ENCODE measurements at places on chromosomes 7 and 10.

DNA sequence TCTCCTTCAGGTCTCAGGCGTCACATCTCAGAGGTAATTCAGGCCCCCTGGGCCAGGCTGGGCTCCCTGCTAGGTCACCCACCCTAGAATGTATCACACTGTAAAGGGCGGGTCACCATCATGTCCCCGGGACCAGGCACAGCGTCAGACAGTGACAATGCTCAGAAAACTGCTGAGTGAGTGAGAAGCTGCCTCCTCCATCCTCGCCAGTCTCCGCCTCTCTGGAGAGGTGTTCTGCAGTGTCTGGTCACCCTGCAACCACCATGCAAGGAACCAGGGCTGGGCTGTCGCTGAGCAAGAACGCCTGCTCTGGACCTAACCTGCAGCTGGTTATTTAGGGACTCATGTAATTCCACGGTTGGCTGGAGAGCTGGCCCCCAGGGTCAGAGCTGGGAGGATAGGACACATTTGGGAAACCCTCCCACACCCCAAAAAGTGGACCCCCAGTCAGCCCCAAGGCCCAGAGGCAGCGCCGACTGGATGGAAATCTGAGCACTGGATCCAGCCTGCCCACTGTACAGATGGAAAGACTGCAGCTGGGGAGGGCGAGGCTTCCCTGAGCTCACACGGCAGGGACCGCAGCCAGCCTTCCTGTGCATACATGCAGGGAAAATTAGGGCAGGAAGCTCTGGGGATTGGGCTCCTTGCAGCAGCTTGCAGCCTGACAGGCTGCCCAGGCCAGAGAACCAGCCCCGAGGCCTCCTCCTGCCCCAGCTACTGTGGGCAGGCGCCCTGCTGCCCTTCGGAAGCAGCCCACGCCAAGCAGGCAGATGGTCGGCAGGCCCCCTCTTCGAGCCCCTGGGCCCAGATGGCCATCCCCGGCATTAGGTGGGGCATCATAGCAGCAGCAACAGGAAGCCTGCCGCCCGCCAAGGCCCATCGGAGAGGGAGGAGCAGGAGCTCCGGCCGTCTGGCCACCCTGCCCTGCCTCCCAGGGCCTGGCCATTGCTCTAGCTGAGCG is 105.4 kb upstream of the ZMIZ1 start:
- DNase-seq: no peak

DNA sequence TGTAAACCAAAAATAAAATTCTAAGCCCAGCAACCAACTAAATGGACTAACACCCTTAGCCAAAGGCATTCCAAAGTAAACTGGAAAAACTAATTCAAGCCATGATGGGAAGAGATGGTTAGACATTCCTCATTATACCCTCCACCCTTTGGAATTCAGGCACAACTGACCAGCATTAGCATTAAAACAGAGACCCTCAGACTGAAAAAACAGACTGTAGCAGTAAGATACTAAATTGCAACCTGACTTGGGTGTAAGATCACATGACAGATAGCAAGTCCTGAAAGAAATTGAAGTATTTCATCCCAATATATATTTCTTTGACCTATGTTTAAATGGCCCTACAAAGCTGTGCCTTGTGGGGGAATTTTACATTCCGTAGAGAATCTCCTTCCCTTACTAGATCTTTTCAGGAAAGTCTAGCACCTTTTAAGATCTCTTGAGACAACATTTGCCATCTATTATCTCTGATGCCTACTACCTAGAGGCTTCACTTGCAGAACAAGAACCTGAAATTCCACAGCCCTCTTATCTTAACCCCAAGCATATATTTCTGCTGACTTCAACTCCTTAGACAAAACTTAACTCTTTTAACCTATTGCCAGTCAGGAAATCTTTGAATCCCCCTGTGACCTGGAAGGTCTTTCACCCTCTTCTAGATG is 750.2 kb upstream of the IGFBP3 start:
- DNase-seq: no peak

GRCh38 chr10:111116762-111117445 is 40.1 kb downstream of the ADRA2A start:
- no peak for DNase-seq

DNA sequence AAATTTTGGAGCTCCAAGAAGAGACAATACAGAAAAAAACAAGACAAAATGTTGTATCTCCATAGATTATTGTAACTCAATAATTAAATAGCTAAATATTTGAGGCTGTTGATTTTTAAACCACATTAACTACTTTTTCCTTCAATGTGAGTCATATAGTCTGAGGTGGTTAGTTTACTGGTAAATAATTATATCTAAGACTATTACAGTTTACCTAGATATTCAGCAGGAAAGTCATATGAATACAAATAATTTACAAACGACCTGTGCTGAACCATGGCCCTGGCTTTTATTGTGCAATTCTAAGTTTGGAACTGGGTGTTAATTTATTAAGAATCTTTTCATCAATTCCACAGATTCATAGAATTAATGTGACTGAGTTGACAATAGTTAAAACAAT is 22.2 kb downstream of the CREB5 start:
- no peak for DNase-seq

DNA sequence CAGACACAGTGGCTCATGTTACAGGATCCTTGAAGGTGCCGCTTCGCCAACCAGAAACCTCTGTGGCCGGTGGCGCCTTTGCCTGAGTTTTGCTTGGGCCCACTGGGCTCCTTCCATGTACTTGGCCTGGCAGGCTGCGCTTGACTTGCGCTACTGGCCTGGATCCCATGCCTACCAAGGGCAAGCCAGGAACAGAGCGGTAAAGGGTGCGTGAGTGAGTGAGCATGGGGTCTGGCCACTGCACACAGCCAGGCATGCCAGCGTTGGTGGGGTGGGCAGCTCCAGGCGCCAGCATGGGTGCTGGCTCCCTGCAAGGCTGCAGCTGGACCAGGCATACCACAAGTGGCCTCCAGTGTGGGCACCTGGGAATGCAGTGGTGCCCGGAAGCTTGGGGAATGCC is 16.3 kb upstream of the TSPAN15 start:
- no peak for DNase-seq

DNA sequence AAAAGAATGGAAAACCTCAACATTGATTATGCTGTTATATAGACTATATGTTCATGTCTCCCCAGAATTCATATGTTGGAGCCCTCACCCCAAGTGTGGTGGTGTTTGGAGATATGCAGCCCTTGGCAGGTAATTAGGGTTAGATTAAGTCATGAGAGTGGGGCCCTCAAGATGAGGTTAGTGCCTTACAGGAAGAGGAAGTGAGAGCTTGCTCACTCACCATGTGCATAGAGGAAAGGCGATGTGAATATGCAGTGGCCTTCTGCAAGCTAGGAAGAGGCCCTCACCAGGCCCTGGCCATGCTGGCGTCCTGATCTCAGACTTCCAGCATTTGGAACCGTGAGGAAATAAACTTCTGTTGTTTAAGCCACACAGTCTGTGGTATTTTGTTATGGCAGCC is 14.8 kb downstream of the ZNF33A start:
- no peak for DNase-seq

DNA sequence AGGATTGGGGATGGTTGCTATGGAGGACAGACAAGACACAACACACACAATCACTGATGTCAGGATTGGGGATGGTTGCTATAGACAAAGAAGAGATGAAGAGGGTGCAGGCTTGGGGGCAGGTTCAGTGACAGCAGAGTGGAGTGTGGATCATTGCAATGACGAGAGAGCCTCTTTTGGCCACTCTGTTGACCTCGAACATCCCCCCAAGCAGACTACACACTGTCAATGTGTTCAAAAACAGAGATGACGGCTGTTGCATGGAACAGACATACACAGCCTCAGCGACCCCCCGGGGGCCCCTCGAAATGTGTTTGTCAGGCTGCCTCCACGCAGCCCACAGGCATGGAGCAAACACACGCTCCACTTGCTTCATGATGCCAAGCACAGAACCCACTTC is 133.0 kb downstream of the PTPRN2 start:
- no peak for DNase-seq

GRCh38 chr10:127151981-127152699 is 44.3 kb downstream of the INSYN2A start:
- no peak for DNase-seq

DNA sequence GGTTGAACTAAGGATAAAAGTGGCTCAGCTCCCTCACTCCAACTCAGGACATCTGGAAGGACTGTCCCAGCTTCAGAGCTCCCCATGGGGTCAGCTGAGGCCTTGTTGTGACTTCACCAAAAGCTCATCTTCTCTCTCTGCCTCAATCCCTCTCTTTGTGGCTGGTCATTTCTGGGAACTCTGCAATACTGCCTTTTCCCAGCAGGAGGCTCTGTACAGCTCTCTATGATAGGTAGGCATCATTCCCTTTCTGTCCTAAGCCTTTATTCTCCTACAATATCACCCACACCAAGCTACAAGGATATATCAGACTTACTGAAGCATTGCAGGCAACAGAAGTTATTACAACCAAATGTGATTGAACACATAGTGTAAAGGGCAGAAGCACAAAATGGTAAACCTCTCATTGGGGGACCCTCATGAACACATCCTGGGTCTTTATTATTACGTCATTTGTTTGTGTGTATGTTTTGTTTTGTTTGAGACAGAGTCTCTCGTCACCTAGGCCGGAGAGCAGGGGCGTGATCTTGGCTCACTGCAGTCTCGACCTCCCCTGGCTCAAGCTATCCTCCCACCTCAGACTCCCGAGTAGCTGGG is 36.7 kb upstream of the PRPS1L1 start:
- DNase-seq: no peak
